Left renal cortex interstitium (tissue), 4 donors: ENCODE measurements at places on chromosomes 2 and 18.

DNA sequence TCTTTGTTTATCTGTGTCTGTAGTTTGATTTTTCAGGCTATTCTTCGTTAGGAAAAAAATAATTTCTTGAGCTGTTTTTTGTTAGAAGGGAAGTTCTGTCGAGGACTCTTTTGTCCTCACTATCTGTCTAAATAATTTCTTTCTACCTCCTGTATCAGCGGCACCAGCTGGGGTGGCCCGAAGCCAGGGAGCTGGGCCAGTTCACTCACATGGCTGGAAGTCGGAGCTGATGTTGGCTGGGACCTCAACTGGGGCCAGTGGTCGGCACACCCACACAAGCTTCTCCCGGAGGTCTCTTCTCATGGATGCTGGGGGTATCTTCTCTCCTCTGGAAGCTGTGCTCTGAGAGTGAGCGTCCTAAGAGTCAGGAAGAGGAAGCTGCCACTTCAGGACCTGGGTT lies 8.0 kb upstream of the PDIA6 start:
- DNase-seq, result no peak

DNA sequence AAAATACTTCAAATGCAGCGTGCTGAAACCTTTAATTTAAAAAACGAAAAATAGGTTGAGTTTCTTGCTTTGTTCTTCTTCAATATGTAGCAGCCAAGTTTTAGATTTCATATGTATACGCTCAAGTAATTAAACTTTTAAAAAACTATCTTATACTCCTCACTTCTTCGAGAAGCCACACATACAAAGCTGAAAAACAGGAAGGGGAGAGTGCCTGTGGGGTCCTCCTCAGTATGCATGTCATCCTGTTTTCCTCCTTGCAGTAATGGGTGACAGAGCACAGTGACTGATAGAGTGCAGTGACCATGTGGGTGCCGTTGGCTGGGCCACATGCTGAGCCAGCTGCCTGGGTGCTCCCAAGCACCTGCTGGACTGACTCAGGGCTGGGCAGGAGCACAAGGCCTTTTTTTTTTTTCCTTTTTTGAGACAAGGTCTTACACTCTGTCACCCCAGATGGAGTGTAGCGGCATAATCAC lies 33.3 kb downstream of the UXS1 start:
- no peak for DNase-seq

GRCh38 chr18:55425698-55426097 lies 162.3 kb downstream of the TCF4 start:
- DNase-seq, result no peak

DNA sequence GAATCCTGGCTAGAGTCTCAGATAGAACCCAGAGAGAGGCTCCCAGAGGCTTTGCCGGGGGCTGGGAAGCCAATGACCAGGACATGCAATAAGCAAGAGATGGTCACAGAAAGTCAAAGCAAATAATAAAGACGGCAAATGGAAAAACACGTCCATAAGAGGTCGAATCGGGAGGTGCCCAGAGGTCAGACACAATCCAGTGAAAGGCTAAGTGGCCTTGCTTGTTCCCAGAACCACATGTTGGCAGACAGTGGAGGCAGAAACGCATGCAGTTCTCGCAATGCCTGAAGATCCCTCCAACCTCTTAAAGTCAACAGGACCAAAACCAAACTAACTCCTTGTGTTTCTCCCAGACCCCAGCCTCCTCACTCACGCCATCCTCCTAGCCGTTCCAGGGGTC lies 3.0 kb downstream of the CYB5A start:
- no peak for DNase-seq

DNA sequence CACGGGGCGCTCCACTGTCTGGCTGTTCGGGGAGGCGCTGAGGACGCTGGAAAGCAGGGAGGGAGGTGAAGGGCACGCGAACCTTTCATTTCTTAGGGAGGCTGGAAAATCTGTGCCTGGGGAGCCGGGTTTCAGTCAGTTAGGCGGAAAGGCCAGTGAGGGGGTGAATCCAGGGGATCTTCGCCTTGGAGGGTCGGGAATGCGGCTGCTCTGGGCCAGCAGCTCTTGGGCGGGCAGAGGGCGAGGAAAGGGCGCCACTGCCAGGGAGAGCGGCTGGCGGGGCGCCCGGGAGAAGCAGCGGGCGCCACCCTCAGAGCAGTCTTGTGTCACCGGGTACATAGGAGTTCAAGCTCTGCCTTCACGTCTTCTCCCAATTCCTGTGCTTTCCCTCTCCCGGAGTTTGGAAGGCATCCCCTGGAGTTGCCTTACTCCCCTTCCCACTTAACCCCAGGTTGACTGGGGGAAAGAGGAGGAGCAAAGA lies 1.4 kb downstream of the CCDC85A start:
- peak; percentile 8 for DNase-seq

DNA sequence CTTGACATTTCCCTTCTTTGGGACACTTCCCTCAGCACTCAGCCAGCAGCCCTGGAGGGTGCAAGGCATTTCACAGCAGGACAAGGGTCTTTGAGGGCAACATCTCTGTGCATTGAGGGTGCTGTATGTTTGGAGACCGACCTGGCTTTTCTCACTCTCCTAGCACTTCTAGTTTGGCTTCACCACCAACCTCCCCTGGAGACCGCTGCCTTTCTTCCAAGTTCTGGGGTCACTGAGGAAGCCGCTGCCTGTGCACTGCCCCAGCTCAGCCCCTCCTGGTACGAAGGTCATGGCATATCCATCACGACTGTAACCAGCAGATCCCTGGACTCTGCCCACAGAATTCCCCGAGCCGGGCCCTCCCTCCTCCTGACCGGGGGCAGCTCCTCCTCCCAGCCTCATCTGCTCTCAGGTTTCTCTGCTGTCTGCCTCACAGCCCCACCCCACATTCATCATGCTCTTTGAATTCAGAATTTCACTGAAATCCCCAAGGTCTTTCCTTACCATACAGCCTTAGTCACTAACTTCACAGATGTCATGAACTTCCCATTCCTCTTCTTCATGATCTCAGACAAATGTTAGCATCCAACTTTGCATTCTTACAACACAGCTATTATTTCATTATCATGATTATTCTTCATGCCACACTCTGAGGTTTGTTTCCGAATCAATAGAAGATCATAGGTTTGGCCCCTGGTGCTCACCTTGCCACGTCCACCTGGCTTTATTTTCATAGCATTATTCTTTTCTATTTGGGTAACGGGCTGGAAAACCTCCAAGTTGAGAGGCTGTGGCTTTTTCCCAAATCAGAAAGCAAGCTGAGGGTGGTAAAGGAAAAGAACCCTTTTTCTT lies 113.0 kb upstream of the COPS8 start:
- DNase-seq, result no peak

- DNase-seq, result peak; percentile 36
Observed at GRCh38 chr2:160109939-160110673, 47.7 kb upstream of the PLA2R1 start.

- no peak for DNase-seq
Observed at GRCh38 chr2:219081096-219081495, 20.4 kb upstream of the IHH start.

DNA sequence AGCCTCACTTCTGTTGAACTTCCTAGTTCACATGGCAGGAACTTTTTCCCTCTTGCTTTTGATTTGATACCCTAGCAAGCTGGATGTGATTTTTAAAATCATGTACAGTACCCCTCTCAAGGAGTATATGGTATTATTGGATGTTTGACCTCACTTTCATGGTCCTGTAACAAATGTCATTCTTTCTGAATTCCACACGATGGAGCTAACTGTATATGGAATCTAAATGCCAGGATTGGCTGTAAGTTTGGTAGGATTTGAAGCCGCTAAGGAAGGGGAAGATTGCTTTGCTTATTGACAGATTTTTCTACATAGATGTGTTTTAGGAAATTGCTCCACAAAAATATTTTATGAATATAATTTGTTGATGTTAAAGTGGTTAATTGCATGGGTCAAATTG lies 18.3 kb downstream of the MAIP1 start:
- no peak for DNase-seq

GRCh38 chr18:29430416-29430815 lies 1253.5 kb upstream of the CDH2 start:
- no peak for DNase-seq

GRCh38 chr2:58939388-58939787 lies 698.3 kb upstream of the FANCL start:
- DNase-seq, result no peak

GRCh38 chr2:98921062-98921461 lies 15.0 kb downstream of the CRACDL start:
- DNase-seq, result no peak

- DNase-seq, result no peak
Observed at GRCh38 chr2:36329746-36330472, 25.7 kb upstream of the CRIM1 start.

DNA sequence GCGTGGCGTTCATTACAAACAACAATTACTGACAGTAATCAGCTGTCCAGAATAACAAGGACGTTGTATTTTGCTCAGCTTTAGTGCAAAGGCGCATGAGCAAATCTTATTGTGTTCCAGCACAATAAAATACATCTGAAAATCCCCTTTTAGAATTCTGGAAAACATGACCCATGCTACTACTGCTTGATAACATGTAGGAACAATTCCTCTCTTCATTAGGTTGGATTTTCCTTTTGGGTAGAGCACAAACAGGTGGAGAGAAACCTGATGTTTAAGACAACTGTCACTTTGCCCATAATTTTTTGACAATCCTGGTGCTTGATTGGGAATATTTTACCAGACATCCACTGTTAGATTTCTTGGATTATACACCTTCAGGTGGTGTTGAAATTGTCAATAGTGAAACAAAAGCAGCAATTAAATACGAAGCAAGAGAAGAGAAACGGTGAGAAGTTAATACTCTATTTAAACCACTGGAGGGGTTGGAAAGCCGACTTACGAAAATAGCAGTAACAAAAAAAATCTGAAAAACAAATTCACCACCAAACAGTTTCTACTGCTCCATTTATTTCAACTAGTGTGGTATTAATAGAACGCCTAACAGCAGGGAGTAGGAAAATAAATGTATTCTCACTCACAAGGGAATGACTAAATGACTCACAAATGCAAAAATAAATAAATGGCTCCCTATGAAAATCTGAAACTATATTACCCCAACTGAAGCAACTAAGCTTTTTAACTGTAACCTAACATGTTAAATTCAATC lies 102.7 kb downstream of the CPO start:
- no peak for DNase-seq

GRCh38 chr2:24237313-24237712 lies 62.5 kb downstream of the FAM228A start:
- DNase-seq, result no peak

DNA sequence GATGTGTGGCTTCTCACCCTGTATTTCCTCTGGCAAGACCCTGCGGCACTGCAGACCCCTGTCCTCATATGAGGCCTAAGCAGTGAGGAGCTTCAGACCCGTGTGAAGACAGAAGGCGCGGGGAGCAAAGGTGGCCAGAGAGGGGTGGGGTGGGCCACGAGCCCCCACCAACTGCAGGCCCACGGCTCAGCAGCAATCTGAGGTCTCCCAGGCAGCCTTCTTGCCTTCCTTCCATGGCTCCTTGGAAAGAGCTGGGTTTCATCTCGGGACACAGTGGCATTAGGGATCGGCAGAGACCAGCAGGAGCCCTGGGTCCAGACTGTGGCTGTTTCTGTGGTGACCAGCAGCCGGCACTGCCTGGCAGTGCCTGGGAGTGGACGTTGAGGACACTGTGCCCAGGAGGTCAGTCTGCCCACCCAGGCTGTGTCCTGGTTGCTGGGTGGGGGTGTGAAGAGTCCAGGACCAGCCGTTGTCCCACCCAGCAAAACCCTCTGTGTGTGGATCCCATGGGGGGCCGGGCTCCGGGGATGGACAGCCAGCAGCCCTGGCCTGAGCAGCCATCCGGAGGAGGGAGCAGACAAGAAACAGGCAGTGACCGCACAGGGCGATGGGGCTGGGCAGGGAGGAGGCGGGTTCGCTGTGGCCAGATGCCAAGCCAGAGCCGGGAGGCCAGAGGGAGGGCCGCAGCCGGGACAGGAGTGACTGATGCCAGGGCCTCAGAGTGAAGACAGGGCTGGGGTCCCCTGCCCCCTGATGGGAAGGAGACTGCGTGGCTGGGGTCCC lies 73.8 kb downstream of the RRM2 start:
- DNase-seq, result no peak

GRCh38 chr2:54520687-54521086 lies 64.6 kb downstream of the SPTBN1 start:
- no peak for DNase-seq

GRCh38 chr2:130393318-130393910 lies 37.6 kb downstream of the PTPN18 start:
- no peak for DNase-seq

DNA sequence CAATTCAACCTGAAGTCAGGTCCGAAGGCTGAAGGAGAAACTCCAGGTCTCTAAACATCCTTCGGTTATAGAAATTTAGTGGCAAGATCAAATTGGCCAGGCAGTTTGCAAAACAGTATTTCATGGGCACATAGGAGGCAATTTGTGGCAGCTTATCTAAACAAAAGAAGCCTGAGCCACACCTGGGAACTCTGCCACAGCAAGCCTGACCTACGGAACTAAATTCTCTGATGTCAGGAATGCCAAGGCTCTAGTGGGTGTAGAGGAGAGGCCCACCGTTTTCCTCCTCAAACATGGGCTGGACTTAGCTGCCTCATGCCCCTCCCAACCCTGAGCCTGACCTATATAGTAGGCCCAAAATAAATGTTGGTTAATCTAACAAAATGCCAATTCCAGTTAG lies 16.0 kb downstream of the SATB2 start:
- DNase-seq, result no peak

DNA sequence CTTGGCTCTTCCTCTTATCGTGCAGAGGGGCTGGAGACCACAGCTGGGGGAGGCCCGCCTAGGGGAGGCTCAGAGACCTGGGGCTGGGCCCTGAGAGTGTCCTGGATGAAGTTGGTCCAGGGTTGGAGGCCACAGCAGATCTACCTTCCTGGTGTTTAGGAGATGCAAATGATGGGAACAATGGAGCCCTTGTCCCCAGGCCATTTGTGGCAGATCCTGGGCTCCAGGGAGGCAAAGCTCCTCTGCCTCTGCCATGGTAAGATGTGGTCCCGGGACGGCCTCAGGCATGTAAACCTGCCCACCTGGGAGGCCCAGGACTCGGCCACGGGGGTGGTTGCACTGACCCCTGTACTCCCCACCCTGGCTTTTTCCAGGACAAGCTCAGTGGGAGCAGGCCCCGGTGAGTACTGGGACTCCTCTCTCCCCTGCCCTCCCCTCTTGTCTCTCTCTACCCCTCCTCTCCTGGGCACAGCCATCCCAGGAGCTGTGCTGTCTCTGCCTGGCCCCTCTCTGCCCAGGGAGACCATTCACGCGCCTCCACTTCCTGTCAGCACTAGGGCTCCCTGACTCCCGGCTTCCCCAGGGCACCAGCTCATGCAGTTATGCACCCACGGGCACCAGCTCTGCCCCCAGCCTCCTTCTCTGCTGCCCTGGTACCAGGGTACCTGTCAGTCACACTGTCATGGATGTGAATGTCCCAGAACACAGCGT lies 10.9 kb downstream of the SH2D6 start:
- DNase-seq, result no peak

DNA sequence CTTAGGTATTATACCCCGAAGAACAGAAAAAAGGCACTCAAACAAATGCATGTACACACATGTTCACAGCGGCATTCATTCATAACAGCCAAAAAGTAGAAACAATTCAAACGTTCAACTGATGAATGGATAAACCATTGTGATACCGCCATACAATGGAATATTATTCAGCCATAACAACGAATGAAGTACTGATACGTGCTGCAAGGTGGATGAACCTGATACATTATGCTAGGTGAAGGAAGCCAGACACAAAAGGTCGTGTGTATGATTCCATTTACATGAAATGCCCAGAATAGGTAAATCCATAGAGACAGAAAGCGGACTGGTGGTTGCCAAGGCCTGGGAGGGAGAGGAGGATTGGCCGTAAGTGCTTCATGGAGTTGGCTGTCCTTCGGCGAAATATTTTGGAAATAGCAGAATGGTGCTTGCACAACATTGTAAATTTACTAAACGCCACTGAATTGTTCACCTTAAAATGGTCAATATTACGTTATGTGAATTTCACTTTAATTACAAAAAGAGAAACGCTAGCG lies 750 bp upstream of the RMP24 start:
- DNase-seq, result peak; percentile 29
